IMR-90 (cell line): ENCODE measurements at places on chromosomes 16 and 17.
A peak's percentile ranks its signal among the peaks of the same experiment; 100 is the strongest.

GRCh38 chr17:80212109-80212508 is 8.0 kb downstream of the SGSH start:
- no peak for DNase-seq

- DNase-seq: peak; percentile 35
Observed at GRCh38 chr17:75778861-75779249, 5.8 kb upstream of the UNK start.

- no peak for DNase-seq
Observed at GRCh38 chr17:42898147-42898811, 2.3 kb upstream of the G6PC1 start.

DNA sequence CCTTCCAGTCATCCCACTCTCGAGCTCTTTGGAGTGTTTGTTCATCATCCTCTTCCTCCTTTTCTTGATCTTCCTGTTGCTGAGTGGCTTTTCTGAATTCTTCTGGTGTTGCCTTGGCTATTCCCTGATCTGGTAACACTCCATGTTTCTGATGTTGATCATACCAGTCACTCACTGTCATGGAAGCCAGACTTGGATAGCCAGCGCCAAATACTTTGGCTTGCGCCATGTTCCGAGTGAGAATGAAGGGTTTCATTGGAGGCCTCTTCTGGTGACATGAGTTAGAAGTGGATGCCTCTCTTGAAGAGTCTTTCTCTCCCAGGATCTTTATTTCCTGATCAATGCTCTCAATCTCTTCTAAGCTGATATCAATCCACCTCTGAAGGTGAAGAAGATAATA is 31.2 kb downstream of the TEX14 start:
- DNase-seq: no peak

DNA sequence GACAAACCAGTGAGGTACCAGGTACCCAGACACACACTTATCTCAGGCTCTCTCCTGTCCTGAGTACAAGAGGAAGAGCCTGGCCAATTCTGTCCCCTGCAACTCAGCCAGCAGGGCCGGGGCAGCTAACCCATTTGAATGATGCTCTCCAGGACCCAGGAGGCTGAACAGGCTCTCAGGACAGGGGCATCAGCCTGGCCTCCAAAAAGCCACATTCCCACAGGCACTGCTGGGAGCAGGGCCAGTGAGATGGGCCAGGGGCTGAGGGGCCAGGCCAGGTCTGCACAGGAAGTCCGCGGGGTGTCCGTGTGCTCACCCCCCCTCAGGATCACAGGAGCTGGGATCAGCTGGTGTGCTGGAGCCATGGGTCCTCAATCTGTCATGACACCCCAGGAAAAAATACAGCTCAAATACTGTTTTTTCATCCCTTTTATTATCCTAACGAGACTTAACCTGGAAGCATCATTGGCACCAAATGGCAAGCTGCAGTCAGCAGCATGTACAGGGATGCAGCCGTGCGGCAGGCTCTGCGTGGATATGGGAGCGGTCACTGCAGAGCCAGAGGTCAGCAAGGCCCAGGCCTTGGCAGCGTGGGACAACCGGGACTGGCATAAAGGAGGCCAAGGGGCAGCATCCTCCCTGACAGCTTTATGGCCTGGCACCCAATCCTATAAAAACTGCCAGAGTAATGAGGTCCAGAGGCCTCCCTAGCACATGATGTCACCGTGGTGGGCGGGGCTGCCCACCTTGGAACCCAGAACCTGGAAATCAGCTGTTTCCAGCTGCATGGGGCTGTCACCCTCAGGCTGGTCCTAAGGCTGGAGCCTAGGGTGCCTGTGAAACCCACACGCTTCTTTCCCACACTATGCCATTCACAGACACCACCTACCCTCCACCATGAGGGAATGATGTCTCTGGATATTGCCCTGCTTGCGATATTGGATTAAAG is 276.7 kb downstream of the C16orf95 start:
- no peak for DNase-seq

DNA sequence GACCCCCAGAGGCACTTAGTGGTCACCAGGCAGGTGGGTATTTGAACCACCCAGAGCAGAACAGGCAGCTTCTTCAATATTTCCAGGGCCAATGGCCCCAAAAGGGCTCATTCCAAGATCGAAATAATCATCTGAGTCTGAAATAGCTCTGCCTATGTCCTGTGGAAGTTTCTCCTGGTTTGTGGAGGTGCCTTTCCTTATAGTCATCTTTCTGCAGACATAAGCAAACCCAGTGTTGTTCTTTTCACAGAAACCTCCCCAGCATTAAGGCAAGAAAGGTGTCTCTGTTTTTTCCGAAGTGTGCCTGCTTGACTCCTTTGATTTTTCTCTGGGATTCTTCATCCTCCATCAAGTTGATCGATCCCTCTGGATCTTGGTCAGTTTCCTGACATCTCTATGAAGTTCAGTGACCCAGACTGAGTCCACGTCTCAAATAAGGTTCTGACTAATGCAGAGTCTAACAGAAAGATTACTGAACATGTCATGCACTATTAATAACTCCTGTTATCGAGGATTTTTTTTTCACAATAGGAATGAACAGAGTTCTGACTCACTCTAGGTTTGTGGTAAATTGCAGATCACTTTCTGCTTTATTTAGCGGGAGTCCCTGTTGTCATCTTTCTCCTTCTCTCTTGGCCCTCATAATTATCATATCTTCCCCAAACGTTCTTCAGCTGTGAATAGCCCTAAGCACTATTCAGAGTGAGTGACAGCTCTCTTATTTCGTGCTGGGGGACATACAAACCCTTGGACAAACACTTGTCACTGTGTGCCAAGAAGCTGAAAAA is 1.5 kb downstream of the LRRC3C start:
- DNase-seq: peak; percentile 96

GRCh38 chr16:28096983-28097899 is 33.7 kb upstream of the GSG1L start:
- no peak for DNase-seq

- DNase-seq: peak; percentile 27
Observed at GRCh38 chr16:495127-495748, 32.3 kb upstream of the CAPN15 start.

DNA sequence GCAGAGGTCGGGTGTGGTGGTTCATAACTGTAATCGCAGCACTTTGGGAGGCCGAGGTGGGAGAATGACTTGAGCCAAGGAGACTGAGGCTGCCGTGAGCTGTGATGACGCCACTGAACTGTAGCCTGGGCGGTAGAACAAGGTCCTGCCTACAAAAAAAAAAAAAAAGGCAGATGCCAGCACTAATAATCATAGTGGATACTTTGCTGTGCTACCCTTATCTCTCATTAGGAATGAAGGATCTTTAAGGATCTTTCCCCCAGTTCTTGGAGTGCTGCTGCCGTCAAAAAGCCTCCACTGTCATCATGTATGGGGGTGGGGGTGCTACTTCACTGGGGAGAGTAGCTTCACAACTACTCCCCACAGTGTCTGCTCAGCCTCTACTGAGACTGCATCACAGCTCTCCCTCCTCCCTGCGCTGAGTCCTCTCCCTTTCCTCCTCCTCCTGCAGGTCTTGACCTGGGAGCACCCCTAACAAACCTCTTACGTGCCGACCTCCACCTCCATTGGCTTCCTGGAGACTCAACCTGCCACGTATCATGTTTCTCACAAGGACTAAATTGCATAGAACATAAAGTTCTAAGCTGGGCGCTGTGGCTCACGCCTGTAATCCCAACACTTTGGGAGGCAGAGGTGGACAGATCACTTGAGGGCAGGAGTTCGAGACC is 24.4 kb upstream of the ST6GALNAC1 start:
- DNase-seq: no peak

GRCh38 chr16:75837681-75838080 is 111.4 kb upstream of the CPHXL start:
- no peak for DNase-seq

DNA sequence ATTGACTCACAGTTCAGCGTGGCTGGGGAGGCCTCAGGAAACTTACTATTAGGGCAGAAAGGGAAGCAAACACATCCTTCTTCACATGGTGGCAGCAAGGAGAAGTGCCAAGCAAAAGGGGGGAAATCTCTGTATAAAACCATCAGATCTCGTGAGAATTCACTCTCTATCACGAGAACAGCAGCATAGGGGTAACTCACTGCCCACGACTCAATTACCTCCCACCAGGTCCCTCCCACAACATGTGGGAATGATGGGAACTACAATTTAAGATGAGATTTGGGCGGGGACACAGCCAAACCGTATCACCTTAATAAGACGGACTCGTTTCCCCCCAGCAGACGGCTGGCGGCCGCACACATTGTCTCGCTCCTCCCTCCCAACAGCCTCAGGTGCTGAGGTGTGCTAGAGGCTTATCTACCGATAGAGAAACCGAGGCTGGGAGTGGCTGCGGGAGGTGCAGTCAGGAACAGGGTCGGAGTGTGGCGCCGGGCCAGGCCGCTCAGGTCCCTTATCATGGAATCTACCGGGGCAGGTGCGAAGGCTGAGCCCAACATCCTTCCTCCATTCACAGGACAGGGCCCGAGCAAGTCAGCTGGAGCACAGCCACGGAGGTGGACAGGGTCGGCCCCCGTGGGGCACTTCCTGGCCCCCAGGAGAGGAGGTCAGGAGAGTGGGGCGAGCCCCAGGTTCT is 4.9 kb upstream of the ZG16B start:
- DNase-seq: no peak

GRCh38 chr17:48194097-48194550 is 86.6 kb downstream of the SNX11 start:
- DNase-seq: peak; percentile 47

DNA sequence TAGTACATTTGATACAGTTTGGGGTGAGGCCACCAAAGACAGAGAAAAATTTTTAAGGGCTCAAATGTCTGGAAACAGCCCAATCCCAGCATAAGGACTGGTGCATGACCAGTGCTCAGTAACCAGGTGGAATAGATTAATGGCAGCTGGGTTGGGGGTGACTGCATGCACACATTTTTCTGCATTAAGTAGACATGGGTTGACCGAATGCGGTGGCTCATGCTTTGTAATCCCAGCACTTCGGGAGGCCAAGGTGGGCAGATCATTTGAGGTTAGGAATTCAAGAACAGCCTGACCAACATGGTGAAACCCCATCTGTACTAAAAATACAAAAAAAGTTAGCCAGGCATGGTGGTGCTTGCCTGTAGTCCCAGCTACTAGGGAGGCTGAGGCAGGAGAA is 121.1 kb upstream of the HSBP1 start:
- DNase-seq: no peak

DNA sequence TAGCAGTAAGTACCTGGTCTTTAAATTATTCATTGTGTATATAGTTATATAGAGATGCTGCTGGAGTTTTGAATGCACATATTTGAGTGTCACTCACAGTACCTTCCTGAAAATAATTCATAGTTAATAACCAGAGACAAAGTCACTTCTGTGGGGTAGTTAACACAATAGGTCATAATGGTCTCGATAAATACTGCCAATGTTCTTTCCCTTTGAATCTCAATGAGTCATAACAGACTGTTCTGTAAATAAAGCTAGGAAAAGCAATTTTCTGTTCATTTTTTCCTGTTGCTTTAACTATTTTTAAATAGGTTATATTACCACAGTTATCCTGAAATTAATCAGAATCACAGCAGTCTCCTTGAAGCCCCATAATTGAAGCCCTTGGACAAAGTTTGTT is 87.2 kb downstream of the MAP2K4 start:
- peak; percentile 56 for DNase-seq

DNA sequence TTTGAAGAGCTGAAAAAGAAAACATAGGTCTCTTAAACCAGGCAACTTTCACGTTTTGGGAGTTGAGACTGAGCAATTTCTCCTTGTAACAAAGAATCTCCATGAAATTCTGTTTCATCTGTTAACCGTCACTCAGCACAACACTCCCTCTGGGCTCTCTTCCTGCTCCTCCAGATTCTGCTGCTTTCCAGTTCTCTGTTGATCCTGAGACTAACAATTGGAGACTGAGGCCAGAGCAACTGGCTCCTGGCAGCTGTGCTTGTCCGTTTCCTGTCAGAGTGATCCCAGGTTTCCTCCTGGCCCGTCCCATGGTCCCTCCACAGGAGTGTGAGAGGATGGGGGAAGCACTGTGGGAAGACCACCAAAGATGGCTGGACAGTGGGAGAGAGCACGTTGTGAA is 32.5 kb downstream of the IST1 start:
- no peak for DNase-seq

DNA sequence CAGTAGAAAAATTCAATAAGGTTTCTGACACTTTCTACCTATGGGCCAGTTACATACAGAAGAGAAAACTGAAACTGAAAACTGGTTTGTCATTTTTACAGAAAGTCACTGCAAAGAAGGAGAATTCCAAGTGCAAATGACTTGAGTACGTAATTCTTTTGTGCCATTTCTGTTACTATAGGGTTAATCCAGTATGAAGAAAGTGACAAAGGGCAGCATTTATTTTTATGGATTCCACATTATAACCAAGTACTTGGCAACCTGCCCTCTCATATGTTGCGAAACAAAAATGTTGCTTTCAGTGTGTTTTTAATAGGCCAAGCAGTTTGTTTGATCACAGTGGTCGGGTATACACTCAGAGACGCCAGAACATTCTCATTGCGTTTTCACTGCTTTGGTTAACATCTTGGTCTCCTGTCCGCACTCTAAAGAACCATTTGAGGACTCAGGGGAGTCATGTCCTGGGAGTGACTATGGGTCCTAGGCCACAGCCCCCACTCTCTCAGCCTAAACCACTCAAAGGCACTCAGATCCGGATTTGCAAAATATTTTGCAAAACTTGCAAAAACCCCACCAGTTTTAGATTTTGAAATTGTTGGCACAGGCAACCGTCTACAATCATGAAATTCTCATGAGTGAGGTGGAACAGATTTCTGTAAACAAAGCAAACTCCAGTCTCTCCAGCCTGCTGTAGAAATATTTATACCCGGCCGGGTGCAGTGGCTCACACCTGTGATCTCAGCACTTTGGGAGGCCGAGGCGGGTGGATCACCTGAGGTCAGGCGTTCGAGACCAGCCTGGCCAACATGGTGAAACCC is 15.4 kb upstream of the HELZ start:
- peak; percentile 75 for DNase-seq

DNA sequence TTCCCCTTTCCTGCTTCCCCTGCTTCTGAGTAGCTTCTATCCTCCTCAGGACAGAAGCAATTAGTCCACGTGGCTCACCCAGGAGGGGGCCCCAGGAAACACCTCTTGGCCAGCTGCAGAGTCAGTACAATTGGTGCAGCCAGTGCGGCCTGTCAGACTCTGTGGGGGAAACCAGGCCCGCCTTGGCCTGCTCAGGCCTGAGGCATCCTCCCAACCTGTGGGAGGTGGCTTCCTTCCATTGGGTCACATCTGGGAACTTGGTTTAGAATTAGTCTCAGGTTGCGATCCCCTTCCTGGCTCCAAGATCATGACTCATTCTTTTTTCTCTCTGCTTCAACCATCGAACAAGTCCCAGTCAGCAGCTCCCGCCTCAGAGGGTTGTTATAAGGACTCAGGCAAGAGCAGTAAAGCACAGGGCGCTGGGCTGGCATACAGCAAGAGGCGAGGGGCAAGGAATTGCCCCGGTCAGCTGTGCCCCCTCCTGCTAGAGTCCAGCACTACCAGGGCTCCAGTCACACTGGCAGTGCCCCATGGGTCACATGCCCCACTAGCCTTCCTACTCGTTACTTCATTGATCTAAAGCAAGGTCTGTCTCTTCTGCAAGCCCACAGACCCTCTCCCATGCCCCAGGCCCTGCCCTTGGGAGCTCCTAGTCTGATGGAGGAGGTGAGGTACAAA is 8.1 kb upstream of the EPX start:
- DNase-seq: peak; percentile 47

GRCh38 chr16:69039333-69039941 is 66.0 kb upstream of the HAS3 start:
- DNase-seq: peak; percentile 45
